Suppressor macrophage treated with lipopolysaccharide for 4 hours (primary cell): ENCODE measurements at places on chromosomes 2 and 18.

- DNase-seq, result no peak
Measured at GRCh38 chr18:79381811-79382311, 13.9 kb upstream of the NFATC1 start.

- DNase-seq, result peak; percentile 89
Measured at GRCh38 chr2:200901459-200902072, 12.4 kb downstream of the NIF3L1 start.

DNA sequence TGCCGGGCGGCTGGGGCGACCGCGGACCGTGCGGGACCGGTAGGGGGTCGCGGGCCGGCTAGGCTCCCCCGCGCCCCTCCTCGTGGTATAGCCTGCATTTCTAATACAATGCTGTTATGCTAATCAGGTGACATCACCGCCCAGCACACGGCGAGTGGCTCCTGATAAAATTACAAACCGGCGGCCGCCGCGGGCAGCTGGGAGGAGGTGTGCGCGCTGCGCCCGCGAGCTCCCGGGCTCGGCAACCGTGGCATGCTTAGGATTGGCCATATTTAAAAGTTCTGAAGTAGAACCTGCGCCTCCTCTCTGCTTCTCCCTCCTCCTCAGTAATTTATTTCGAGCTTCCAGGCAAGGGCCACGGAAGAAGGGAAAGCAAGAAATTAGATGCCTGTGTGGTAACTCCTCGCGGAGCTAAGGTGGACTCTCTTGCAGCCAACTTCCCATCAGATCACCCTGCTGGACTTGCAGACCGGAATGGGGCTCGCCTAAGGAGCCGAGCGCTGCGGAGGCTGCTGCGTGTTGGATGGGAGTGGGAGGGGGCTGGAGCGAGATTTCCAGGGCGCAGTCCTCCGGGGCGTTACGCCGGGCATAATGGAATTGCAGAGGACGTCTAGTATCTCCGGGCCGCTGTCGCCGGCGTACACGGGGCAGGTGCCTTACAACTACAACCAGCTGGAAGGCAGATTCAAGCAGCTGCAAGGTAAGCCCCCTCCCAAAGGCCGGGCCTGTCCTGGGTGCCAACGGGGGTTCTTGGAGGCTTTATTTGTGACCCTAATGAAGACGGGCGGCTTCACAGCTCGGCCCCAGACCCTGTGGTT is 102.3 kb downstream of the SPTBN1 start:
- DNase-seq, result no peak

DNA sequence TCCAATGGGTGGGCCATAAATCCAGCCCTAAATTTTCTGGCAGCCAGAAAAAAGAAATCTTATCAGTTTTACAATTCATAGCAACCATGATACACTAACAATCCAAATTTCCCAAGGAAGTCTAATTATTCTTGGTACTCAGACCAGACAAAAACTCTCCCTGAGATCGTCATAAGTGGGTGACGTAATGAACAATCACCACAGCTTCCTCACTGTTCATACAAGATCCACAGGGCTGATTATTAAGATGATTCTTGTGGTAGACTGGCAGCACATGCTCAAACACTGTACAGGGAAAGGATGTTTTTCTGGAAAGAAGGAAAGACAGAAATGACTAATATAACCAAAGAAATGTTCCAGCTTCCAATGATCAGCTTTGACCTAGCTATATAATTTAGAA is 178.3 kb upstream of the CRIM1 start:
- DNase-seq, result peak; percentile 4

GRCh38 chr2:16069663-16069932 is 129.2 kb downstream of the MYCN start:
- no peak for DNase-seq

- DNase-seq, result no peak
Measured at GRCh38 chr2:193738892-193739291, 1544.2 kb upstream of the TMEFF2 start.

DNA sequence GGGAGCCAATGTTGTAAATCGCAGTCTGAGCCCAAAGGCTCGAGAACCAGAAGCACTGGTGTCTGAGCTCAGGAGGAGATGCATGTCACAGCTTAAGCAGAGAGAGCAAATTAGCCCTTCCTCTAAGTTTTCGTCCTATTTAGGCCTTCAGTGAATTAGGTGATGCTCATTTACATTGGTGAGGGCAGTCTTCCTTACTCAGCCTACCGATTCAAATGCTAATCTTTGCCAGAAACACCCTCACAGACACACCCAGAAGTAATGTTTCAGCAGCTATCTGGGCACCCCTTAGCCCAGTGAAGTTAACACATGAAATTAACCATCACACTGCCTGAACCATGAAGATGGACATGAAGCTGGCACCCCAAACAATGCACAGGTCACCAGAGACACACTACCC is 385.1 kb downstream of the STK39 start:
- DNase-seq, result no peak

- DNase-seq, result no peak
Measured at GRCh38 chr2:112153179-112153490, 14.9 kb downstream of the FBLN7 start.

- DNase-seq, result no peak
Measured at GRCh38 chr2:235988271-235989015, 179.7 kb downstream of the GBX2 start.

GRCh38 chr2:30363406-30363805 is 83.6 kb upstream of the LCLAT1 start:
- no peak for DNase-seq

- no peak for DNase-seq
Measured at GRCh38 chr2:171412571-171413175, 21.1 kb downstream of the METTL8 start.

DNA sequence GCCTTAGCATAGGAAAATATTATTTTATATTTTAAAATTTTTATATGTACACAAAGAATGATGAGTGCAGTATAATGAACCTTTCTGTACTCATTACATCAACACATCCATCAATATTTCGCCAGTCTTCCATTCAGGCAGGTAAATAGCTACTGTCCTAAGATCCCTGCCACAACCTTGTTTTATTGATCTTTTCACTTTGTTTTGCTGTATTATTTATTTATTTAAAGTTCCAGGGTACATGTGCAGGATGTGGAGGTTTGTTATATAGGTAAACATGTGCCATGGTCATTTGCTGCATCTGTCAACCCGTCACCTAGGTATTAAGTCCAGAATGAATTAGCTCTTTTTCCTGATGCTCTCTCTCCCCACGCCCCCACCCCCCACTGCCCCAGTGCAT is 64.6 kb downstream of the INHBB start:
- DNase-seq, result no peak

GRCh38 chr2:86213056-86213455 is 13.8 kb downstream of the MRPL35 start:
- no peak for DNase-seq

- DNase-seq, result no peak
Measured at GRCh38 chr2:108869542-108869941, 83.0 kb downstream of the CCDC138 start.

GRCh38 chr18:57648414-57648813 is 26.8 kb upstream of the NARS1 start:
- no peak for DNase-seq
